Hippocampal formation (tissue), 2 donors: ENCODE measurements at places on chromosomes 4 and X.

GRCh38 chrX:153706799-153707198, 17.4 kb downstream of the BCAP31 start:
- DNase-seq: no peak

DNA sequence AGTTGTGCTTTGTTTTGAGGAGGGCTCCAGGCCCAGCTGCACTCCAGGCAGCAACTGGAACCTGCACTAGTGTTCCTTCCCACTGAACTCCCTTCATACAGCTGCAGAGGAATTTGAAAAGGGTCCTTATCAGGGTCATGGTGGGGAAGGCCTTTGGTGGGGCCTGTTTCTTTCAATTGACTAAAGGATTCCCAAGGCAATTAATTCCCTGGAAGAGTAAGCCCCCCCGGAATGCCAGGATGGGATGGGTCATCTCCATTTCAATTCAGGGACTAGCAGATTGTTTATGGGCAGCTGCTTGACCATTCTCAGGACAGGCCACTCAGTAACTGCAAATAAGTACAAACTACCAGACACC, 45.3 kb downstream of the TSC22D3 start:
- DNase-seq: no peak

DNA sequence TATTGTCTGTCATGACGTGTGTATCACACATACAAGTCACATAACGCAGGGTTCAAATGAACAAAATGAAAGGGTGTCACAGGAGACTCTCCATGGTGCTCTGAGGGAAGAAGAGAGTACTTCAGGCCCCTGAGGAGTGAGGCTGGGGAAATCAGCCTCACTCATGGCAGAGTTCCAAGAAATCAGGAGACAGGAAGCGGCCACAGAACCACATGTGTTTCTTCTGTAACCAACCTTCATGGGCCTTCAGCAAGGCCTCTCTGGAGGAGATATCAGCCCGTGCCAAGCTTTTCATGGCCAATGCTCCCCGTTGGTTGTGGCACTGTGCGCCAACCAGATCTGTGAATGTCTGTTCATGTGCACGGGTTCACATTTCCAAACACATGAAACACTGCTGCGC, 76.0 kb downstream of the NAT8L start:
- no peak for DNase-seq

GRCh38 chrX:38935561-38935960, 134.3 kb downstream of the MID1IP1 start:
- no peak for DNase-seq

- DNase-seq: peak; percentile 57
These were observed at the start of gene PCDH18 for GRCh38 chr4:137531986-137532868. PCDH18 (minus strand) TSS chr4:137532494; CDS start chr4:137532088, 406 bp downstream.

GRCh38 chr4:4526401-4526800, 15.4 kb downstream of the STX18 start:
- DNase-seq: no peak

DNA sequence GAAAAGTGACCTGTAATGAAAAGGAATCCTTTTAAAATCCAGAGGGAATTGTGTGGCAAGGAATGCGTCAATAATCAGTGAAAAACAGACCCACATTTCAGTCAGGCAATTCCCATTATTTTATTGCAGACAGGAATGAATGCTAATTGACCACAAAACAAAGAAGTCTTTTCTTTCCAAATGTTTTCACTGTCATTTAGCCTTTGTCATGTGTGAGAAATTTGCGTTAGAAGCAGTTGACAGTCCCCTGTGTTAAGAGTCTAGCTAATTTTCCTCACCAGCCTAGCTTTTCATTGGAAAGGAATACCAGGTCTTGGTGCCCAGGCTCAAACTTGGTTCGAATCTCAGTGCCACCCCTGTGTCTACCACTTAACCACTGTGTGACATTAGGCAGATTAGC, 83.4 kb downstream of the KIT start:
- DNase-seq: peak; percentile 42

DNA sequence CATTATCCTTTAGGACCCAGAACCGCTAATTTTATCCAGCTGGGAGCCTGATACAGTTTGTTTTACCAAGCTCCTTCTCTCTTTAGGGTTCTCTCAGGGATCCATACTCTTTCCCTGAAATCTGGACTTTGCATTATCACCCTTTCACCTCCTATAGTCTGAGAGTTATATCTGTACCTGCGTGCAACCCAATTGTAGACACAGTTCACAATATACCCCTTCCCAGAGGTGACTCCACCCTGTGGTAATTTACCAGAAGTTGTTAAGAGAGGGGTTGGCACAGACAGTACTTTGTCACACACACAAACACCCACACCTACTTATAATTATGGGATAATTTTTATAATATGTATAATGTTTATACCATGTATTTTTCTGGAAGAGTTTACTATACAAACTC, 275.8 kb upstream of the NR3C2 start:
- DNase-seq: no peak

DNA sequence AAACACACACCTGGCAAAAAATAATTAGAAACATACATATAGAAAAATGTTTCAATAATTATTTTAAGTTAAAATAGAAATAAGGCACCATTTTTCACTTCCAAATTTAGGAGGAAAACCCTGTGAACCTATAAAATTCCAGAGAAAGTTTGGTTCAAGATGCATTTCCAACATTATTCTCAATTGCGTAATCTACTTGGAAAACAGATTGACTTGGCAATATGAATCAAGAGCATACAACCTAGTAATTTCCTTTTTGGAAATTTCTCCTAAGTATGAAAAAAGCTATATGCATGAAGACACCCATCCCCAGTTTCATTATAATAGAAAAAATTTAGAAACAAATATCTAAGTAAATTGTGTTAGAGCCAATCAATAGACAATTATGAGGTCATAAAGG, 242.9 kb downstream of the IQCM start:
- DNase-seq: no peak

DNA sequence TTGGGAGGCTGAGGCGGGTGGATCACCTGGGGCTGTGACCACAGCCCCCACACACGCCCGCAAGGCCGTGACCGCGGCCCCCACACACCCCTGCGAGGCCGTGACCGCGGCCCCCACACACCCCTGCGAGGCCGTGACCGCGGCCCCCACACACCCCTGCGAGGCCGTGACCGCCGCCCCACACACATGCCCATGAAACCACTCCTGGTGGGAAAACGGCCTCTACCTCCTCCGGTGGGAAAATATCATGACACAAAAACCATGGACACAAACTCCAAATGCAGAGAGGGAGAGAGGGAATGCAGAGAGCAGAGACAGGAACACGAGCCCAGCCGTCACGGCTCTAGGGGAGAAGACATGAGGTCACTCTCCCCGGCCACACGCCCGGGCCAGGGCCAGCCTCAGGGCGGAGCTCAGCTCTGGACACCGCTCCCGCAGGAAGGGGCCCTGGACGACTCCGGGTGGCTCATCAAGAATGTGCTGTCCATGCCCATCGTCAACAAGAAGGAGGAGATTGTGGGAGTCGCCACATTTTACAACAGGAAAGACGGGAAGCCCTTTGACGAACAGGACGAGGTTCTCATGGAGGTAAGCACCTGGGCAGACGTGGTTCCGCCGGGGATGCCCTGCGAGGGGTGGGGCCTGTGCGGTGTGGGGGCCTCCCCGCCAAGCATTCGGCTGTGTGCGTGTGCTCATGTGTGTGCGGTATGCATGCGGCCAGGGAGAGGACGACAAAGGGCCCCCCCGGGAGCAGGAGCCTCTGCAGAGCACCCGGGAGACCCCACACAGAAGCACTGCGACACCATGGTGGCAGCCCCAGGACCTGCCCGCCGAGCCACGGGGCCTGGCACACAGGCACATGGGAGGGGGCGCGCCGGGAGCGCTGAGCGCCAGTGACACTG, 17.4 kb downstream of the ATP5ME start:
- no peak for DNase-seq

DNA sequence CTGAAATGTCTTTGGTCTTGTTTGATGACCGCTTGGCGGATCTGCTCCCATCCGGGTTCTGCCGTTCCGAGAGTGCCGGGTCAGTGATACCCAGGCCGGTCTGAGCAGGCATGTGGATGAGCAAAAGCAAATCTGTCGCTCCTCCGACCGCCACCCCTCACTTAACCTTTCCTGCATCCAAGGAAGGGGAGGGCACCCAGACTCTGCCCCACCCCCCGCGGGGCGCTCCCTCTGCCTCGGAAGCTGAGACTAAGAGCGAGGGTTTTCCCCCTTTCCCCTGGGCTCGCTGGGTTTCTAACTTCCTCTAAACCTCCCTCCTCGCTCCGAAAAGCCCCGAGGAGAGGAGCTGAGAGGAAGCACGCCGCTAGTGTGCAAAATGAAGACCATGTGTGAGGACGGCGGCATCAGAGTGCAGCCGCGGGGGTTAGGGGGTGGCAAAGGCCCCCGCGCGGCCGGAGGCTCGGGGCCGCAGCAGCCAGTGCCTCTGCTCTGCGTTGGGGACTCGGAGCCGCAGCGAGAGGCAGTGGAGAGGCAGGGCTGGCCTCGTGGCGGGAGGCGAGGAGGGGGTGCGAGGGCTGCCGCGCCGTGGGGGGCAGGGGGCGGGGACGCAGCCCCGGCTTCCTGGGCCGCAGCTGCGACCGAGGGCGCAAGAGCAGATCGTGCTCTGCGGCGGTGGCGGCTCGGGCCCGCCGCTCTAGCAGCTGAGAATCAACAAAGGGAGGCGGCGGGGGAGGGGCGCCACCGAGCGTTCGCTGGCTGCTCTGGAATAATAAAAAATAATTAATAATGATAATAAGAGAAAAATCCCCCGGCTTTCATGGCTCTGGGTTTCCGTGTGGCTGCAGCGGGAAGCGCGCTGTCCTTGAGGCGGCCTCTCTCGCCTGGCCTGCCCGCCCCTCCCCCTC, 55.8 kb upstream of the BCOR start:
- DNase-seq: peak; percentile 31

- DNase-seq: no peak
These were observed 103.7 kb downstream of the SCD5 start for GRCh38 chr4:82694892-82695291.

DNA sequence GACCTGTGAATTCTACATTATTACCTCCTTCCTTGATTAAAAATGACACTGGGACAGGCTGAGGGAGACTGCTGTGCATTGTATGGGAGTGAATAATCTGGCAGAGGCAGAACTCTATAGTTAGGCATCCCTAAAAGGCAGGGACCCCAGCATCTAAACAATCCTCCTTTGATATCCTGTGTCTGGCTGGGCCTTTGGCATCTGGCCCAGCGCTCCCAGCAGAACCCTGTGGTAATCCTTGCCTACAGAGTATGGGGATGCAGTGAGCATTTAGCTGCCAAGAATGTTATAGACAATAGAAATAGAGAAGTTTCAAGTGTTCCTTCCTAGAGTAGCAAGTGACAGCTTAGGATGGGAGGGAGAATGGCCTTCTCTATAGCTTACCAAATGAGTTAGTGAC, 38.5 kb downstream of the ZCCHC12 start:
- DNase-seq: no peak

DNA sequence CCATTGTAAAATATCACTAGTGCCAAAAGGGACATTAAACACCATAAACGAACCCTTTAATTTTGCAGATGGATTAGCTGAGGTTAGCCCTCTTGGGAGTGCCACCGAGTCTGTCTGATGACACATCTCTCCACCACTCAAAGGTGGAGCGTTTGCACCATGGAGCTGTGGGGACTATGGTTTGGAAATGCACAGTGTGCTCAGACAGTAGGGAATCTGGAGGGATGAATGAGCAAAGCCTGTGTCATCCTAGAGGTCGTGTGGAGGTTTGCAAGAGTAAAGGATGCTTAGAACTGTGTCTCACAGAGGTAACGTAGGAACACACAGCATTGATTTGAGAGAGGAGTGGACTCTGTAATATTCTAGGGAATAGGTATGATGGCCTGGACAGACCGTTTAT, 93.7 kb downstream of the CLNK start:
- DNase-seq: no peak

DNA sequence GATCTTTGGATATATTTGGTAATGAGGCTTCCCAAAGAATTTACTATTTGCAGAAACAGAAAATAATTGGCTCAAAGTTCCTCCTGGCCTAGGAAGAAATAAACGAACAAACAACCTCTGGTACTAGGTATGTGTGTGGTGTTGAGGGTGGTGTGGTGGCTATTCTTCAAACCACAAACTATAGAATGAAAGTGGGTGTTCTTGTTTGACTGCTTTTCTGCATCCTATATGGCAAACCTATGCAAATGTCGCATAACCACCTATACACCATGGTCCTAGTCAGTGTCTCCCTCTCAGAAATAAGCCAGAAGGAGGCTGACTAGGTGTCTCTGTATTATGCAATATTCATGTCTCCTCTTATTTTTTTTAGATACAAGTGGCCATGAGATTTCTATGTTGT, 106.6 kb upstream of the PCDH18 start:
- DNase-seq: no peak

DNA sequence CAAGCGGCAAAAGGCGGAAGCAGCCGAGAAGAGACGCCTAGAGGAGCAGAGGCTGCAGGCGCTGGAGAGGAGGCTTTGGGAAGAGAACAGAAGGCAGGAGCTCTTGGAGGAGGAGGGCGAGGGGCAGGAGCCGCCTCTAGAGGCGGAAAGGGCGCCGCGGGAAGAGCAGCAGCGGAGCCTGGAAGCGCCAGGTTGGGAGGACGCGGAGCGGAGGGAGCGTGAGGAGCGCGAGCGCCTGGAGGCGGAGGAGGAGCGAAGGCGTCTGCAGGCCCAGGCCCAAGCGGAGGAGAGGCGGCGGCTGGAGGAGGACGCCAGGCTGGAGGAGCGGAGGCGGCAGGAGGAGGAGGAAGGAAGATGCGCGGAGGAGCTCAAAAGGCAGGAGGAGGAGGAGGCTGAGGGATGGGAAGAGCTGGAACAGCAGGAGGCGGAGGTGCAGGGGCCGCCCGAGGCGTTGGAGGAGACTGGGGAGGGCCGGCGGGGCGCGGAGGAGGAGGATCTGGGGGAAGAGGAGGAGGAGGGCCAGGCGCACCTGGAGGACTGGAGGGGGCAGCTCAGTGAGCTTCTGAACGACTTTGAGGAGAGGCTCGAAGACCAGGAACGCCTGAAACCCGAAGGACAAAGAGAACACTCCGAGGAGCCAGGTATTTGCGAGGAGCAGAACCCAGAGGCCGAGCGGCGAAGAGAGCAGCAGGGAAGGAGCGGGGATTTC, 72.9 kb downstream of the AASDH start:
- DNase-seq: no peak

- DNase-seq: no peak
These were observed 404 bp upstream of the GPRASP2 start for GRCh38 chrX:102711872-102712215.

DNA sequence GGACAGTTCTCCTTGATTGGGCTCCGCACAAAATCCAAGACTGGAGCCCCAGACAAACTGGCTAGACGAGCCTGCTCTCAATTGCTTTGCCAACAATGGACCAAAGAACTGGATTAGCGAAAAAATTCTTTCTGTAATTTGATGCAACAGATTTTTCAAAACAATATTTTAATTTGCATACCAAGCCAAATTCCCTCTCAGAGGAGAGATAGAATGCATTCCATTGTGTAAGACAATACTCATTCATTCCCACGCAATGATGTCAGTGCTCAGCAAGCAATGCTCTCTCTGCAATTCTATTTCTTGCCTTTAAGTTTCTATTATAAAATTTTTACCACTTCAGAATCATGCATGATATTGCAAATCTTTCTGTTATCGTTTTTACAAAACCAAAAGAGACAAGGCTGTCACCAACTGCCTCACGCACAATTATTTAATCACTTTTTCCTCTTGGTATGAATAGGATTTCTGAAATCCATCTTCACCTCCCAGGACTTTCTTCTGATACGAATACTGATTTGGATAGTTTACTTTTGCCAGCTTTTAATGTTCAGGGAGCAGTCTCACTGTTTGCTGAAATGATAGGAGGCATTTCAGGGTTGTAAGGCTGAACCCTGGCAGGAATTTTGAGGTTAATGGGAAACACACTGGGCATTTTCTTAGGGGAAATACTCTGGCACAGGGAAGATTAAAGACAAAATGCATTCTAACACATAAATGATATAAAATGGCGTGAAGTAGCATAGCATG, 46.1 kb upstream of the HCCS start:
- peak; percentile 27 for DNase-seq
